Renal cortex interstitium (tissue), 15 donors: ENCODE measurements at places on chromosomes 2 and 18.

DNA sequence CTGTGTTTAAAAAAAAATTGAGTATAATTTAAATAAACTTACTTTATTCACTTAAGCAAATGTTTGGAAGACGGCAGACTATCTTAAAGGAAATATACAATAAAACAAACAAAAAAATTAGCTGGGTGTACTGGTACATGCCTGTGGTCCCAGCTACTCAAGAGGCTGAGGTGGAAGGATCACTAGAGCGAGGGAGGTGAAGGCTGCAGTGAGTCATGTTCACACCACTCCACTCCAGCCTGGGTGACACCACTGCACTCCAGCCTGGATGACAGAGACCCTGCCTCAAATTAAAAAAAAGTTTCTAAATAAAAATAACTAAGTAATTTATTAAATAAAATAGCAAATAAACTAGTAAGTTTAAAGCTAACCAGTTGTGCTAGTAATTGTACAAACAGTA lies 7.5 kb downstream of the PUM2 start:
- DNase-seq: no peak

GRCh38 chr2:86337244-86337835 lies at the start of gene REEP1:
Gene REEP1, minus strand, starts transcription at chr2:86337626. Its CDS starts 116 bp downstream, at chr2:86337510.
- no peak for DNase-seq

DNA sequence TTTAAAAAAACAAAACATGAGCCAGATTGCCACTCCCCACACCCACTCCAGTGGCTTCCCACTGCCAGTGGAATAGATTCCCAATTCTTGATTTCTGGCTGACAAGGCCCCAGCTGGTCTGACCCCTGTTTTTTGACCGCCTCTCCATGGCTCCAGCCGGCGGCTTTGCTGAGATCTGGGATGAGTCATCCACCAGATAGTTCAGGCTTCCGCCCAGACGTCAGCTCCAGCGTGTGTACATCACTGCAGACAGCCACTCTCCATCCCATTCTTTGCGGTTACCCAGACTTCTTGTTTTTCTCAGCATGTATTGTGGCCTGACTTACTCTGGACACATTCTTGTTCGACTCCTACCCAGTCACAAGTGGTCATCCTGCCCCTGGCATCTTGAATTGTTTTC lies 227.9 kb downstream of the GBX2 start:
- no peak for DNase-seq

DNA sequence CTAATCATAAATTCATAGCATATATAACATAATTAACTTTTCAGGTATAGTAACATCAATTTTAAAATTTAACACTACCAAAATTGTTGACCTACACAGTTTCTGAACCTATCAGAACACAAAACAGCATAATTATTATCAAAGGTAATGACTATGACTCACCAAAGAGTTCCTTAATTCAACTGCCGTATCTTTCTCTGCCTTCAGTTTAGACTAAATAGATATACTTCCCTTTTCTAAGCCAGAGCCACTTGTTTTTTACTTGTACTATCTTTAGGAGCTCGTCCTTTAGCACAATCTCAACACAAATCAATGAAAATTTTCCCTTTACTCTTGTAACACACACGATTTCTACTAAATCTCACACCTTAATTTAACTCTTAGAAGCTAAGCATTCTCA lies 54.4 kb downstream of the CCDC88A start:
- no peak for DNase-seq

DNA sequence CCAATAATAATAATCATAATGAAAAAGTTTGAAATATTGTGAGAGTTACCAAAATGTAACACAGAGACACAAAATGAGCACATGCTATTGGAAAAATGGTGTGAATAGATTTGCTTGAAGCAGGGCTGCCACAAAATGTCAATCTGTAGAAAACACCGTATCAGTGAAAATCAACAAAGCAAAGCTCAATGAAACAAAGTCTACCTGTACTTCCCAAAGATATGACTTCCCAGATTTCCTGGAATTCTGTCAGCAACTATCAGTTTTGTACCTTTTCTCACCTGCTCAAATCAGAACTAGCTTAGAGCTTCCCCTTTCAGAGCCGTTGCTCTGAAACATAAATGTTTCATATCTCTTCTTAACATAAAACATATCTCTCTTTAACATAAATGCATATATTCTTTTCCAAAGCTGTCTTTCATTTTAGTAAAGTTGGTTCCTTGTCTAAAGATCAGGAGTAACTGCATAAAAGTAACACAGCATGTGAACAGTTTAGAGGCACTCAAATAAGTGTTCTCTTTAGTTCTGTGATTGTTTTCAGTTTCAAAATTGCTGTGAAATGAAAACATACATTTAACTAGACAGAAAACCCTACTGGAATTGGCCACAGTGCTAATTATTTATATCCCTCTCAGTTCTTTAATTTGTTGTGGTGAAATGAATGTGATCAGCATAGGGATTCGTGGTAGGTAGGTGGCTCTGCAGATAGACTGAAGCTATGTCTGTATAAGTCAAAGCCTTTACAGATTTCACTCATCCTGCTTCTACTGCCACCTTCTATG lies 262.5 kb downstream of the KCNJ3 start:
- no peak for DNase-seq

DNA sequence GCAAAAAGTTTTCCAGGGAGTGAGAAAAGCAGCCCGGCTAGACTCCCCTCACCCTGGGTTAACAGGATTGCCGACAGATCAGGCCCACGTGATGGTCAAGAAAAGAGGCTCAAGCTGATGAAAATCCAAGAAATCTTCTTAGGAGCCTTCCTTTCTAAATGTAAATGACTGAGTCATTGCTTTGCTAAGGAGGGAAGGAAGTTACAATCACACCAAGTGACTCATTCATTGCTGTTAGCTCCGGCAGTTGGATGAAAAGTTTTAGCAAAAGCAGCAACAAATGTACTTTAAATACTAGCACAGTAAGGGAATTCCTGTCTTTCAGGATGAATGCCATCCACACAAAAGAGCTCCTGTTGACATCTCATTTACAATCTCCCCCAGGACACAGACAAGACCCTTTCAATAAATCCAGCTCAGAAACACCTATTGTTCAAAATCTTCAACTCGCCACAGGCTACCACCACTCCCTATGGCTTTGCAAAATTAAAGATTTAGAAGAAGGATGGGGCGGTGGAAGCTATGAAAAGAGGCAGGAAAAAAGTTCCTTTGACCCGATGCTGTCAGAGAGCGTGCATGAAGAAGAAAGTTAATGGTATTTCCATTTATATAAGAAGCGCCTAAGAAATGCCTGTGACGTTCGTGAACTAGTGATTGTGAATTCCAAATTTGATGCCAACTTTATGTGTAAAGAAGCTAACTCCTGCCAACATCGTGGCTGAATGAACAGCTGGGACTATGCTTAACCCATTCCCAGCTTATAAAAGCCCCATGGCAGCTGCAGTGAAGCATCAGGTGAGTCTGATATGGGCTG lies 153.7 kb downstream of the TGIF1 start:
- no peak for DNase-seq

DNA sequence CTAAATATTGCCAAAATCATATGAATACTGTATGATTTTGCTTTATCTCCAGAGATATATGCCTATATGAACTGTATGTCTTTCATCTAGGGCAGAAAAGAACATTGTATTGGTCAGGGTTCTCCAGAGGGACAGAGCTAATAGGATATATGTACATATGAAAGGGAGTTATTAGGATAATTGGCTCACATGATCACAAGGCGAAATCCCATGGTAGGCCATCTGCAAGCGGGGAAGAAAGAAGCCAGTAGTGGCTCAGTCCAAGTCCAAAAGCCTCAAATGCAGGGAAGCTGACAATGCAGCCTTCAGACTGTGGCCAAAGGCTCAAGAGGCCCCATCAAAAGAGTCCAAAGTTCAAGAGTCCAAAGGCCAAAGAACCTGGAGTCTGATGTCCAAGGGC lies 209.9 kb downstream of the RNF144A start:
- no peak for DNase-seq
